Natural killer cell (primary cell): ENCODE measurements at places on chromosomes 6 and 20. TPM values are rescaled to one million over a fixed set of nuclear protein-coding genes. Genes with fewer than 3 reads are reported as not detected.

The GPLD1 gene
- 1.3 TPM for total RNA-seq

- peaks cover 23% of the 10 kb centered on the region for H3K4me1 ChIP-seq
- H3K27ac ChIP-seq: peak overlapping the region; percentile 69
- peak overlapping the region; percentile 99 for H3K4me3 ChIP-seq
These were observed 1.1 kb downstream of the ABRACL start for GRCh38 chr6:139029470-139030227.

DNA sequence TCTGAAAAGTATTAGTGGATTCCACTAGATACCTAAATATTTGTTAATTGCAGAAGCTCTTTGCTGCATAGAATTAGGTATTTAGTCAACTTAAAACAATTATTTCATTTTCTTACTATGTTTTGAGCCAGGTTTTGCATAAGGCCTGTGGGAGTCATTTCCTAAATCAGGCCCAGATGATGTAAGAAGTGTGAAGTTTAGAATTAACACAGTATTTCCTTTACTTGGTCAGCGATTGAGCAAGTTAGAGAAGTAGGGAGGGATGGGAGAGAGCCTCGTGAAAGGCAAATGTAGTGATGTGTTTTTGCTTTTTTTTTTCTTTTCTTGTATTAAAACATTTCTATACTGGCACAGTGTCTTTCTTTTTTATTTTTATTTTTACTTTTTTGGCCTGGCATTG is 711.1 kb downstream of the HDGFL1 start:
- H3K36me3 ChIP-seq: no peaks in the 10 kb centered on the region
- no peak overlapping the region for H3K4me3 ChIP-seq
- DNase-seq: no peak

DNA sequence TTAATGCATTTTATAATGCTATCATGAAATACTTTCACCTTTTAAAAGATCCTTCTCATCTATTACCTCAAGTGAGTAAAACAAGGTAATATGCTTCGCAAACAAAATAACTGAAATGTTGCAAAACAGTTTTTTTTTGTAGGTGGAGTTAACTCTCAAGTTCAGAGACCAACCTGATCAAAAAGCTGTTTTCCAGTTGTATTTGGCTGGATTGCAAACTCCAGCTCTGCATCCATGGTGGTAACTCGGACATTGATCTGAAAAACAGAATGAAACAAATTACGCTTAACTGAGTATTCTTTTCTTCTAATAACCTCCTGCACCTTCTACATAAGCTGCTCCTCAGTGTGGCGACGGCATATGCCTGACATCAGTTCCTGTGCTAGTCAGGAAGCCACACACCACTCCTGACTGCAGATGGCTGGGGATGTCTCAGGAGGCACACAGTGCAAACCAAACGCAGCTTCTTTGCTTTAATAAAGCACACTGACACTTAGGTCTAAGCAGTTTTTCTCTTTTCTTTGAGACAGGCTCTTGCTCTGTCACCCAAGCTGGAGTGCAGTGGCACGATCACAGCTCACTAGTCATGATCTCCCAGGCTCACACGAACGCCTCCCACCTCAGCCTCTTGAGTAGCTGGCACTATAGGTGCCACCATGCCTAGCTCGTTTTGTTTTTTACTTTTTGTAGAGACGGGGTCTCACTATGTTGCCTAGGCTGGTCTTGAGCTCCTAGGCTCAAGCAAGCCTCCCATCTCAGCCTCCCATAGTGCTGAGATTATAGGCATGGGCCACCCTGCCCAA is 29.9 kb downstream of the EZR start:
- H3K4me3 ChIP-seq: no peak overlapping the region
- H3K36me3 ChIP-seq: peaks cover 39% of the 10 kb centered on the region
- H3K27me3 ChIP-seq: no peaks in the 10 kb centered on the region
- peaks cover 30% of the 10 kb centered on the region for H3K4me1 ChIP-seq
- peak overlapping the region; percentile 85 for H3K27ac ChIP-seq

DNA sequence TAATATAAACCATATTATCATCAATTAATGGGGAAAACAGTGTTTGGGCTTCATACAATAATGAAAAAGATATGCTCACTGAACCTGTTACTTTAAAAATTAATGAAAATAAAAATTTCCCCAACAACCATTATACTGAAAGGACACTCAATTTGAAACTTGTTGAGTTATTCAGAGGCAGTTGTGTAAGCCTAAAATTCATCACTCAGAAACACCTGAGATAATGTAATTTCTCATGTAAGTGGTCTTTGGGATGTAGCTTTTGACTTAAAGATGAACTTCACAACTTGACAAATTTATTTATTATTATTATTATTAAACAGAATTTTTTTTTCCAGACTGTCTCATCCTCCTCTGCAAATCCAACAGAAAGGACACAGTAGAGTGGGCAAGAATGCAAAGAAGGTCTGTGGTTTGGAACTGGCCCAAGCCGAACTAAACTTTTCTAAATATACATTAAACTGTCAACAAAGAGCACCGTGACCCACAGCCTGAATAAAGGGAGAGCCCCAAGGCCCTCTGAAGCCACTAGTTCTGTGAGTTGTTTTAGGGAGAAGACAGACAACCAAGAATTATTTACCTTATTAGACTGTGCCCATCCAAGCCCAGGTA is 32.2 kb upstream of the HEY2 start:
- H3K27ac ChIP-seq: no peak overlapping the region
- no peaks in the 10 kb centered on the region for H3K36me3 ChIP-seq
- no peaks in the 10 kb centered on the region for H3K27me3 ChIP-seq
- H3K4me1 ChIP-seq: no peaks in the 10 kb centered on the region

The ATP6V1G2 gene
- 2.5 TPM for total RNA-seq

GRCh38 chr6:107637316-107638315 is 147.7 kb downstream of the SOBP start:
- H3K36me3 ChIP-seq: no peaks in the 10 kb centered on the region
- DNase-seq: no peak
- H3K27ac ChIP-seq: no peak overlapping the region
- peaks cover 7% of the 10 kb centered on the region for H3K4me1 ChIP-seq

GRCh38 chr20:38115205-38115604 is 49.9 kb downstream of the TGM2 start:
- H3K4me1 ChIP-seq: no peaks in the 10 kb centered on the region
- no peaks in the 10 kb centered on the region for H3K36me3 ChIP-seq
- no peak overlapping the region for H3K4me3 ChIP-seq
- no peak overlapping the region for H3K27ac ChIP-seq

The SIRPB1 gene
- 5.3 TPM for total RNA-seq

The TMEM200A gene
- 0.52 TPM for total RNA-seq

DNA sequence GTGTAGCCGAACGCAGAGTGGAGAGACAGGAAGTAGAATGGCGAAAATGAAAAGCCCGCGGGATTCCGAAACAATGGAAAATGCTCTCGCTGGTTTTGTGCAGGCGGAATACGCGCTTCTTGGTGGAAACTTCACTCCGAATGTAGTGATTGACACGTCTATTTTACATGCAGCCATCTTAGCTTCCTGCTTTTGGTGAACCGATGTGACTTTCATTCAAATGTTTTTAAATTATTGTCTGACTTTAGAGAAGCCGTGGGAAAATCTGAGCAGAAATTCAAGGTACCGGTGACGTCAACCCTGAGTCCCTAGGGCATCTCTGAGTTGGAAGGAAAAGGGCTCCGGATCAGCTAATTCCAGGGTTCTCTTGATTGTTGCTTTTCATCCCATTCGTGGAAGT is 11.4 kb downstream of the GPX5 start:
- DNase-seq: peak; percentile 36
- peaks cover 7% of the 10 kb centered on the region for H3K27me3 ChIP-seq
- no peak overlapping the region for H3K4me3 ChIP-seq
- H3K27ac ChIP-seq: no peak overlapping the region
- H3K36me3 ChIP-seq: no peaks in the 10 kb centered on the region
- H3K4me1 ChIP-seq: no peaks in the 10 kb centered on the region

- no peaks in the 10 kb centered on the region for H3K36me3 ChIP-seq
These were observed 211.3 kb downstream of the FARS2 start for GRCh38 chr6:5472571-5472970.

The RIMS1 gene
- total RNA-seq: not detected

GRCh38 chr20:59006864-59007664 is at the start of gene CTSZ:
Gene CTSZ (minus strand): TSS chr20:59007254. CDS start chr20:59007128, 126 bp downstream.
- DNase-seq: peak; percentile 60
- H3K36me3 ChIP-seq: peaks cover 3% of the 10 kb centered on the region
- H3K27ac ChIP-seq: peak within 1 kb of the TSS; percentile 80
- H3K4me3 ChIP-seq: peak within 1 kb of the TSS; percentile 55
- H3K27me3 ChIP-seq: no peaks in the 10 kb centered on the region

- no peaks in the 10 kb centered on the region for H3K4me1 ChIP-seq
- no peaks in the 10 kb centered on the region for H3K36me3 ChIP-seq
- no peaks in the 10 kb centered on the region for H3K27me3 ChIP-seq
- H3K27ac ChIP-seq: no peak overlapping the region
- H3K4me3 ChIP-seq: no peak overlapping the region
These were observed 200.8 kb downstream of the BMP7 start for GRCh38 chr20:57065646-57066045.

DNA sequence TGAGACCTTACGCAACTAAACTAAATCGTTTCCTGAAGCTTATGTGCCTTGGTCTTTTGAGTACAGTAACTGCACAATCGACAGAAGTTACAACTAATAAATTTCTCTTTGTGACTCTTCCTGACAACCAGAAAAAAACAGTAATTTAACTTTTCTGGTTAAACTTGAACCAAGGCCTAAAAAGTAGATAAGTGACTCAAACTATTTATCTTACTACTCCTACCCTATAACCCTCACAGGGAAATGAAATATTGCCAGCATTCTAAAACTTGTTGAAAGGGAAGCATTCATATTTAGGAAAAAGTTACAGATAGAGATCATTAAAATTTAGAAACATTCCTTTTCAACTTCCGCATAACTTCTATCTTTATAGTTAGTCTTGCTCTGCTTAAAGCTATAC is 1034.4 kb downstream of the EYS start:
- no peak overlapping the region for H3K4me3 ChIP-seq
- H3K4me1 ChIP-seq: no peaks in the 10 kb centered on the region
- no peaks in the 10 kb centered on the region for H3K36me3 ChIP-seq
- H3K27ac ChIP-seq: no peak overlapping the region

The DEF6 gene
- total RNA-seq: 241 TPM

The POPDC3 gene
- not detected for total RNA-seq

DNA sequence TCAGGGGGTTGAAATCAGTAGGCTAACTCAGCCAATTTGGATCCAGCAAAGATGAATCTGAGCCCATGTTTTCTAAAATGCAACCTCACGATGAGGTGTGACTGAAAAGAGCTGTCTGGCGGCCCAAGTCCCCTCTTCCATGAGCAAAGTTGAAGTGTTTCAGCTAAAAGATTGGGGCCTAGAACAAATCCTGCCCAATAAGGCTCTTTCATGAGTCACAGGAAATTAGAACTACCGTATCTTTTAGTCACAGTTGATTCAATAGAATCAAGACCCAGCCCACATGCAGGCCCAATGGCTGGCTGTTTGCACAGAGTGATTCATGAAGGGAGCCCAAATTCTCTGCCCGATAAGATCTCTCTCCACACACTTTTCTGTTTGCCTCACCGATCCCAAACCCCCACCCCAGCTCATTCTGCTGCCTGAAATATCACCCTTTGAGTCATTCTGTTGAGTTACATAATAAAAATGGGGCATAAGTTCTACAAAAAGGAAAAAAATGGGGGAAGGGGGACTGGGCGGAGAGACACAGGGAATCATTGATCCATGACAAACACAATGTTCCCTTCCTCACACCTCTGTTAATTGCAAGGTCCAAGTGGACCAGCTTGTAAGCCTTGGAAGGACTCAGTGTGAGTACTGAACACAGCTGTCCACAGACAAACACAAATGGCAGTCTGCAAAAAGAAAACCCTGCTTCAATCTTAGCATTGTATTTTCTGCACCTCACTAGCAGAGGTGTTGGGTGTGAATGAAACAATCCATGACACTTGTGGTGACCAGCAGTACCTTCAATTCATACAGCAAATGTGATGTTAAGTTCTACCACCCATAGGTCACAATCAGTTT is 13.8 kb downstream of the FOXQ1 start:
- peaks cover 2% of the 10 kb centered on the region for H3K27me3 ChIP-seq
- H3K4me1 ChIP-seq: no peaks in the 10 kb centered on the region
- H3K36me3 ChIP-seq: no peaks in the 10 kb centered on the region
- DNase-seq: no peak
- no peak overlapping the region for H3K27ac ChIP-seq

- no peak for DNase-seq
- H3K4me3 ChIP-seq: no peak overlapping the region
- no peaks in the 10 kb centered on the region for H3K4me1 ChIP-seq
- no peaks in the 10 kb centered on the region for H3K27me3 ChIP-seq
- H3K36me3 ChIP-seq: no peaks in the 10 kb centered on the region
These were observed 125.8 kb upstream of the BCLAF1 start for GRCh38 chr6:136415351-136416007.

- no peaks in the 10 kb centered on the region for H3K27me3 ChIP-seq
- peak; percentile 87 for DNase-seq
- peak overlapping the region; percentile 88 for H3K4me3 ChIP-seq
- H3K36me3 ChIP-seq: peaks cover 17% of the 10 kb centered on the region
- H3K27ac ChIP-seq: peak overlapping the region; percentile 85
These were observed 728 bp upstream of the TRIM39 start for GRCh38 chr6:30325873-30326525.

DNA sequence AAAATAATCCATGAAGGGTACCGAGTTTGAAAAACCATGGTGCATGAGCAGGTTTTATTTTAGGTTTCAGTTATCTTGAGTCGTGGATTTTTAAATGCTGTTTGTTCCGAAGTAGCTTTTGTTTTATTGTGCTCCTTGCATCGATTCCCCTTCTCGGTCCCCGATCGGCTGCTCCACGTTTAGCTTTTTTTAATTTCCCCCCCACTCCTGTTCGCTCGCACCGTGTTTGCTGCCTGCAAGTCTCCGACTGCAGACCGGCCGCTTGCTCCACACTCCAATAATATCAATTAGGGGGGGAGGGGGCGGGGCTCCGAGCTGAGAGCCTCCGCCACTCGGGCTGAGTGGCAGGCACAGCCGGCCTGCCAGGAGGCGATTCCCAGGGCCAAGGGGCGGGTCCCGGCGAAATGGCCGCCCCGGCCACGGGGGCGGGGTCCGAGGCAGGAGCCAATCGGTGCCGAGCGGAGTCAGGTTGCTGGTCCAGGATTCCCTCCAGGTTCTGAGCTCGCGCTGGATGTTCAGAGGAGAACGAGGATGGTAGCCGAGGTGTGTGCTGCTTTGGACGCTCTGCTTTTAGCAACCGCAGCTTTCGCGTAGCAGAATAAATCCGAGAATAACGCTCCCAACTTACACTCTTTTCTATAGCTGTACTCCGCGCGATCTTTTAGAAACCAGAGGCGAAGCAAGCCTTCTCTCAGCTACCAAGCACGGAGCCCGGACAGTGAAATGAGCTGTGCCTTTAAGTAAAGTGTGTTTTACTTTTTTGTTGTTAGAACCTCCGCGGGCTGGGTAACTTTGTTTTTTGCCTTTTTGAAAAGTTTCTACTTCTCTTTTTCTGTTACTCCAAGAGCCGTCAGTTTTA is at the start of gene EPHA7:
TSS of gene EPHA7 (minus strand) at position 256 of the 859 bp plus-strand sequence. CDS start at position 38, 218 bp downstream.
- no peaks in the 10 kb centered on the region for H3K36me3 ChIP-seq
- H3K27ac ChIP-seq: no peak within 1 kb of the TSS
- H3K4me3 ChIP-seq: peak within 1 kb of the TSS; percentile 7

The RNF39 gene
- not detected for total RNA-seq

GRCh38 chr20:5969348-5969935 is 19.0 kb downstream of the MCM8 start:
- DNase-seq: no peak
- H3K4me3 ChIP-seq: no peak overlapping the region
- no peak overlapping the region for H3K27ac ChIP-seq

- H3K27ac ChIP-seq: no peak overlapping the region
- H3K4me3 ChIP-seq: no peak overlapping the region
- H3K4me1 ChIP-seq: no peaks in the 10 kb centered on the region
- H3K27me3 ChIP-seq: no peaks in the 10 kb centered on the region
- no peaks in the 10 kb centered on the region for H3K36me3 ChIP-seq
These were observed 42.7 kb downstream of the RIMS1 start for GRCh38 chr6:71929047-71929446.
